HuH-7 (cell line): ENCODE measurements at places on chromosomes 1 and 21.

DNA sequence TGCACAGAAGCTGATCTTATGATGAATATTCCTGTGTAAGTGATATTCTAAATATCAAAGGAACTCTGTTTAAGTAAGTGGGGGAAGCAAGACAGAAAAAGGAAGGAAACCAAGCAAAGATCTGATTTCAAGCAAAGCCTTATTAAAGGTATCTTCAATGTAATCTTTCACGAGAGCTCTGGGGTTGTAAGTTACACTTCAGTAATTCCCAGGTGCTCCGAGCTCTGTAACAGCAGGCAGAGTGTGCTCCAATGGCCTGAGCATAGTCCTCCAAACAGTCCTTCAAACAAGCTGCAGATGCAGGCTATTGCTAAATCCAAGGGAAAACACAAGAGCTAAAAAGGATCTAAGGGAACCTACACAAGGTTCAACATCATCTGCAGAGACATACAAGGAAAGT is 949.7 kb upstream of the TMPRSS15 start:
- no peak for DNase-seq

- peak; percentile 52 for DNase-seq
Observed at GRCh38 chr1:58584082-58584895, 7.2 kb upstream of the TACSTD2 start.

GRCh38 chr1:201429736-201430501 is 8.4 kb upstream of the TNNI1 start:
- DNase-seq: no peak

GRCh38 chr1:19764848-19765247 is 34.9 kb downstream of the TMCO4 start:
- no peak for DNase-seq

DNA sequence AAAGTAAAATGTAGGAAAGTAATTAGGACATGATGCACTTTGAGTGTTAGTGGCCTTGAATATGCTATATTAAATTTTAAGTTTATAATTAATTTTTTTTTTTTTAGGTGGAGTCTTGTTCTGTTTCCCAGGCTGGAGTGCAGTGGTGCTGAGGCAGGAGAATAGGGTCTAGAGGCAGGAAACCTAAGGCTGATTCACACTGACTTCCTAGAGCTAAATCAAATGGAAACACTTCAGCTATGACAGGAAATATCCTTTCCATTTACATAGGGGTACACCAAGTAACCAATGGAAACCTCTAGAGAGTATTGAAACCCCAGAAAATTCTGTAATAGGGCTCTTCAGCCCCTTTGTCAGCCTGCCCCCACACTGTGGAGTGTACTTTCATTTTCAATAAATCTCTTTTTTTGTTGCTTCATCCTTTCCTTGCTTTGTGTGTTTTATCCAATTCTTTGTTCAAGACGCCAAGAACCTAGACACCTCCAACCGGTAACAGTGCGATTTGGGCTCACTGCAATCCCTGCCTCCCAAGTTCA is 17.9 kb upstream of the THRAP3 start:
- DNase-seq: no peak

GRCh38 chr1:198373376-198373775 is 167.1 kb downstream of the ATP6V1G3 start:
- no peak for DNase-seq

DNA sequence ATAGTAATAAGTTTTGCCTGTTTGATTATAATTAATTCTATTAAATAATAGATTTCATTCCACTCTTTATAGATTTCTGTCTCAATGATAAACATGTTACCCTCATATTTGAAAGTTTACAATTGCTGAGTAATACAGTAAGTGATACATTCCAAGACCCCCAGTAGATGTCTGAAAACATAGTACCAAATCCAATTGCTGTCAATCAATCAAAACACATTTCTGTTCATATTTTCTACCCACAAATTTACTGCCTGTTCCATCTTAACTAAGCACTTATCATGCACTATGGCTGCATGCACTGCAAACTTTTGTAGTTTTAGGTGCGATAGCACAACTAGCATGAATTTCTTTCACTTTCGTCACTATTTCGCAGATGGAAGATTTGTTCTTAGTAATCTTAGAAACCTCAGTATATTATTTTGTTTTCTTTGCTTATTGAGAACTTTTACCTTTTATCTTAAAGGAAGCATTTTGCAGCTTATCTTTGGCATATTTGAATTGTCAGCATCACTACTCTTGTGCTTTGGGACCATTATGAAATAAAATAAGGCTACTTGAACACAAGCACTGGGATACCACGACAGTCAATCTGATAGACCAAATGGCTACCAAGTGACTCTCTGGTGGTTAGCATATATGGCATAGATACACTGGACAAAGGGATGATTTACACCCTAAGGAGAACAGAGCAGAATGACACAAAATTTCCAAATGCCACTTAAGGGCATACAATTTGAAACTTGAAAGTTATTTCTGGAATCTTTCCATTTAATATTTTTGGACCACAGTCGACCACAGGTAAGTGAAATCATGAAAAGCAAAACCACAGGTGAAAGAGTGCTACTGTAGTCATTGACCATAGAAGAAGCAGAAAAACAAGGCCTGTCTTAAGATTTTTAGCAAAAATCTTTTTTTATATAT is 67.6 kb downstream of the RGS13 start:
- no peak for DNase-seq
